ENCODE measurements at places on chromosomes 2 and 18.

DNA sequence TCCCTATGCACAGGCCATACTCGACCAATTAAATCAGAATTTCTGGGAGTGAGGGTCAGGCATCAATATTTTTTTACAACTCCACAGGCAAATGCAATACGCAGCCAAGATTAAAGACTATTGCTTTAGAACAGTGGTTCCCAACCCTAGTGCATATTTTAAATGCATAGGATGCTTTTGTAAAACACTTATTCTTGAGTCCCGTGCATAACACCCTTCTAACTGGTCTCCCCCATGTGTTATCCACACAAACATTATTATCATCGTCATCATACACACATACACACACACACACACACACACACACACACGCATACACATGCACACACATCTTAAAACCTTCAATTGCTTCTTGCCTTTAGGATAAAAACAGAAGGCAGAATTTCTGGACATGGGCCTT lies 145.0 kb upstream of the PELI1 start:
- H3K27ac ChIP-seq, result no peak overlapping the region
- no peak for DNase-seq
- no peaks in the 10 kb centered on the region for H3K36me3 ChIP-seq
- H3K4me3 ChIP-seq, result no peak overlapping the region
- H3K27me3 ChIP-seq, result no peaks in the 10 kb centered on the region
- peaks cover 20% of the 10 kb centered on the region for H3K4me1 ChIP-seq

GRCh38 chr18:57427429-57428201 lies 7.6 kb upstream of the ONECUT2 start:
- DNase-seq, result no peak
- peaks cover 45% of the 10 kb centered on the region for H3K27me3 ChIP-seq
- no peaks in the 10 kb centered on the region for H3K36me3 ChIP-seq
- peak overlapping the region; percentile 63 for H3K4me3 ChIP-seq
- H3K27ac ChIP-seq, result no peak overlapping the region
- peaks cover 9% of the 10 kb centered on the region for H3K4me1 ChIP-seq

GRCh38 chr2:24317491-24317920 lies 42.8 kb downstream of the ITSN2 start:
- no peaks in the 10 kb centered on the region for H3K36me3 ChIP-seq
- no peak overlapping the region for H3K27ac ChIP-seq

DNA sequence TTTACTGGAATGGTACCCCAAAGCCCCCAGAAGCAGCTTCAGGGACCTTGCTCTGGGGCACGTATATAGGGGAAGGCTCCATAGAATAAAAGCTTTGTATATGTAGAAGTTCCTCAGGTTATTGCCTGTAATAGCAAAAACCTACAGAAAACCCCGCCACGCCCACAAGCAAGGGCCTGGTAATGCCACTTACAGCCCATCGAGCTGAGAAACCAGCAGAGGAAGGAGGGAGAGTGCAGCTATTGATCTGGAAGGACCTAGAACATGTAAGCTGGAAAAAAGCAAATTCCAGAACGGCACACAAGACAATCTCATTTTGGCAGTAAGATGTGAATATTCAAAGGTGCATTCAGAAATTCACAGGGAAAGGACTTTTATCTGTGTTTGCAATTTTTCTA lies 15.8 kb downstream of the HS1BP3 start:
- H3K4me1 ChIP-seq, result peaks cover 13% of the 10 kb centered on the region
- H3K36me3 ChIP-seq, result peaks cover 21% of the 10 kb centered on the region
- no peak overlapping the region for H3K4me3 ChIP-seq
- DNase-seq, result no peak
- H3K27ac ChIP-seq, result no peak overlapping the region
- H3K27me3 ChIP-seq, result no peaks in the 10 kb centered on the region

GRCh38 chr18:49738721-49739120 lies 74.6 kb downstream of the ACAA2 start:
- no peaks in the 10 kb centered on the region for H3K4me1 ChIP-seq
- H3K27me3 ChIP-seq, result no peaks in the 10 kb centered on the region
- H3K36me3 ChIP-seq, result no peaks in the 10 kb centered on the region
- no peak overlapping the region for H3K27ac ChIP-seq

- H3K27ac ChIP-seq, result no peak overlapping the region
- no peaks in the 10 kb centered on the region for H3K4me1 ChIP-seq
- DNase-seq, result no peak
These were observed 57.3 kb downstream of the FARSB start for GRCh38 chr2:222598611-222599010.

DNA sequence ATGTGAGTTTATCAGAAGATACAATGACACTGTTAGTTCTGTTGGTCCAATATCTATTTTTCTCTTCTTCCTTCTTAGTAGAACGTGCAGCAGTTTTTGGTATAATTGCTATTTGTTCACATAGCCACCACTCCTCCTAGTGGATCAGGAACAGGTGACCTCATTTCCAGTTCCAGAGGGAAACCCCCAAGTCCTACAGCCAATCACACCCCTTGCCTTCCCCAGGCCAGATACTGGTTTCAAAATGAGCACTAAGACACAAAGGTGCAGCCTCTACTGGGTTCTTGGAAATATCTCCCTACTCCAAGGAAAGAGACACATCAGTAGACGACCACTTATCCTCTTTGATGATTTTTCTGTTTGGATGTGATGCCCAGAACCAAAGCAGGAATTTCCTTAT lies 103.2 kb downstream of the TCF4 start:
- H3K4me1 ChIP-seq, result peaks cover 5% of the 10 kb centered on the region
- H3K27me3 ChIP-seq, result no peaks in the 10 kb centered on the region
- H3K36me3 ChIP-seq, result no peaks in the 10 kb centered on the region
- no peak overlapping the region for H3K4me3 ChIP-seq

GRCh38 chr18:79600141-79600540 lies 79.5 kb upstream of the CTDP1 start:
- H3K36me3 ChIP-seq, result no peaks in the 10 kb centered on the region
- H3K27ac ChIP-seq, result no peak overlapping the region
- no peaks in the 10 kb centered on the region for H3K4me1 ChIP-seq
- H3K27me3 ChIP-seq, result peaks cover 2% of the 10 kb centered on the region
- DNase-seq, result no peak
- no peak overlapping the region for H3K4me3 ChIP-seq

GRCh38 chr18:2537296-2537695 lies 34.0 kb downstream of the METTL4 start:
- no peak overlapping the region for H3K27ac ChIP-seq
- H3K27me3 ChIP-seq, result no peaks in the 10 kb centered on the region
- DNase-seq, result no peak
- H3K4me3 ChIP-seq, result no peak overlapping the region
- no peaks in the 10 kb centered on the region for H3K36me3 ChIP-seq

DNA sequence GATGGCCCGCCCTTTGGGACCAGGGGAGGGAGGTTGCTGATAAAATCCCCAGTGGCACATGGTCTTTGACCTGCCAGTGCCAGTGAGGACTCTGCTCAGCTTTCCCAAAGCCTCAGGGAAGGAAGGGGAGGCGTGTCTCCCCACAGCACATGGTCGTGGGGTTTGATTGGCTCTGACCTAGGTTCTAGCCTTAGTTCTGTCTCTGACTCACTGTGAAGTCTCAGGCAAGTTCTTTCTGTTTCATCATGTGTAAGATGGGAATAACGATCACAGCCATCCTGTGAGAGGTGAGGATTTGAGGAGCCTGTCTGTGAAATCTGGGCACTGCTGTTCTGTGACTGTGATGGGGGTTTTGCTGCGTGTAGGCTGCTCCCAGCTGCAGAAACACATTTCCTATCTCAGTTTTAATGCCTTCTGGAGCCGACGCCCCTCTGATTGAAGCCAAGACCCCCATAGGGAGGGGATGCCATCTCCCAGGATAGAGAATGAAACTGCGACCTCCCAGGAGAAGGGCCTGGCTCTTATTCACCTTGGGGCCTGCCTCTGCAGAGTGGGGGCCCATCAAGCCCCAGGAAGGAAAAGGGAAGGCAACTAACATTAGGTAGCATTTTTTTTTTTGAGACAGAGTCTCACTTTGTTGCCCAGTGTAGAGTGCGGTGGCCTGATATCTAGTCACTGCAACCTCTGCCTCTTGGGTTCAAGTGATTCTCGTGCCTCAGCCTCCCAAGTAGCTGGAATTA lies 84.0 kb downstream of the DDX1 start:
- no peaks in the 10 kb centered on the region for H3K36me3 ChIP-seq
- H3K27me3 ChIP-seq, result no peaks in the 10 kb centered on the region
- no peak overlapping the region for H3K4me3 ChIP-seq
- no peak for DNase-seq

- no peaks in the 10 kb centered on the region for H3K36me3 ChIP-seq
- no peak overlapping the region for H3K4me3 ChIP-seq
- no peaks in the 10 kb centered on the region for H3K27me3 ChIP-seq
- no peak for DNase-seq
- H3K4me1 ChIP-seq, result no peaks in the 10 kb centered on the region
These were observed 570.4 kb downstream of the CCDC85A start for GRCh38 chr2:56754066-56754615.

GRCh38 chr2:65416945-65417344 lies 15.5 kb downstream of the SPRED2 start:
- H3K27me3 ChIP-seq, result no peaks in the 10 kb centered on the region
- no peaks in the 10 kb centered on the region for H3K36me3 ChIP-seq
- H3K4me3 ChIP-seq, result no peak overlapping the region

- H3K27ac ChIP-seq, result no peak overlapping the region
- H3K4me1 ChIP-seq, result no peaks in the 10 kb centered on the region
- no peaks in the 10 kb centered on the region for H3K36me3 ChIP-seq
- no peaks in the 10 kb centered on the region for H3K27me3 ChIP-seq
- no peak overlapping the region for H3K4me3 ChIP-seq
These were observed 54.2 kb upstream of the PAX3 start for GRCh38 chr2:222352981-222353380.

- no peak overlapping the region for H3K27ac ChIP-seq
- no peaks in the 10 kb centered on the region for H3K36me3 ChIP-seq
- H3K4me3 ChIP-seq, result no peak overlapping the region
- no peaks in the 10 kb centered on the region for H3K4me1 ChIP-seq
- DNase-seq, result no peak
These were observed 96.0 kb downstream of the WDR7 start for GRCh38 chr18:56747032-56747658.

DNA sequence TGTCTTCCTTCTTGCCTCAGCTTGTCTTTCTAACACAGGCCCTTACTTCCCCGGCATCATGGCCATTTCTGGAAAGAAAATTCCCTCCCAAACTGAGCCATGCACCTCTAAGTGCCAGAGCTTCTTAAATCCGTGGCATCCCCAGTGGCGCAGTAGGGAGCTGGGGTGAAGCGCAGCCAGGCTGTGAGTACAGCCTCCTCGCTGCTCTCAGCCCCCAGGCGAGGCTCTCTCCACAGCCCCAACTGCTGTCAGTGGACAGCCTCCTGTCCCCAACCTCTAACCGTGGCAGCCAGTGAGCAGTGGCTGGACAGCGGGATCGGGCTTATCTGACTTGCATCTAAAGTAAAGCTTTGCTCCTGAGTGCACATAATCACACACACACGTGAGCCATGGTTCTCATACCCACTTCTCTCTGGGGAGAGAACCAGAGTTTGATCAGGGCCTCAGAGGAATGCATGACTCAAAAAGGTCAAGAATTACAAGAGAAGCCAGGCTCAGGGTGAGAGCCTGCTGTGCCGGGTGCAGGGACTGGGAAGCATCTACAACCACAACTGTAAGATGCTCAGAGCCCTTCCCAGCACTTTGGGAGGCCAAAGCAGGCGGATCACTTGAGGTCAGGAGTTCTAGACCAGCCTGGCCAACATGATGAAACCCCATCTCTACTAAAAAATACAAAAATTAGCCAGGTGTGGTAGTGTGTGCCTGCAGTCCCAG lies 50.7 kb downstream of the SFXN5 start:
- no peaks in the 10 kb centered on the region for H3K27me3 ChIP-seq
- H3K36me3 ChIP-seq, result no peaks in the 10 kb centered on the region
- peak; percentile 22 for DNase-seq
- peaks cover 5% of the 10 kb centered on the region for H3K4me1 ChIP-seq

- H3K27me3 ChIP-seq, result no peaks in the 10 kb centered on the region
- no peak overlapping the region for H3K4me3 ChIP-seq
- H3K4me1 ChIP-seq, result no peaks in the 10 kb centered on the region
- DNase-seq, result no peak
- H3K27ac ChIP-seq, result no peak overlapping the region
- H3K36me3 ChIP-seq, result no peaks in the 10 kb centered on the region
These were observed 680.5 kb downstream of the ZEB2 start for GRCh38 chr2:143839456-143839855.

DNA sequence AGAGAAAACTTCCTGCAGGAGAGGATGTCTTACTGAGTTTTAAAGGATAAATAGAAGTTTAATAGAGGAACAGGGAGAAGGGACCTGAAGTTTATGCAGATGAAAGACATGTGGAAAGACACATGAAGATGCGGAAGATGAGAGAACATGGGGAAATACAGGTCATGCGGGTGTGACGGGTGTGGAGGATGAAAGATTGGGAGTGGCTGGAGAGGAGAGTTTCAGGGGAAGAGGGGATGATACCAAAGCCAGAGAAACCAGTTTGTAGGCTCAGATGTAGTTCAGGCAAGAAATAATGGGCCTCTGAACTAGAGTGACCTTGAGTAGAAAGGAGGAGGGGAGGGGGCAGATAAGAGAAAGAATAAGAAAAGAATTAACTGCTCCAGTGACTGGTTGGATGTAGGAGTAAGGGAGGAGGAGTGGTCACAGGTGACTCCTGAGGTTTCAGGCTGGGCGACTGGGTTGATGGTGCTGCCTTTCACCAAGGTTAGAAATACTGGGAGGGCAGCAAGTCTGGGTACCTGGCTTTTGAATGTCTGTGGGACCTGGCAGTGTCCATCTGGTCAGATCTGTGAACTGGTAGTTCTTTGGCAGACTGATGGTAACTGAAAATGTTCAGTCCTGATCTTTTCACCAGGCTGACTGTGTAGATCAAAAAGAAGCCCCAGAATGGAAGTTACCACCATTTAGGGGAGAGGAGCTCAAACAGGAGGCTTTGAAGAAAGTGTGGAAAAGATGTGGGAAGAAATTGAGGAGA lies 69.4 kb downstream of the TET3 start:
- H3K27ac ChIP-seq, result no peak overlapping the region
- peaks cover 3% of the 10 kb centered on the region for H3K4me1 ChIP-seq
- no peaks in the 10 kb centered on the region for H3K27me3 ChIP-seq
- no peak overlapping the region for H3K4me3 ChIP-seq
- no peaks in the 10 kb centered on the region for H3K36me3 ChIP-seq

GRCh38 chr2:86194751-86195054 lies 559 bp downstream of the IMMT start:
- H3K36me3 ChIP-seq, result no peaks in the 10 kb centered on the region
- no peak for DNase-seq
- H3K4me1 ChIP-seq, result peaks cover 9% of the 10 kb centered on the region
- H3K27ac ChIP-seq, result peak overlapping the region; percentile 99
- H3K4me3 ChIP-seq, result peak overlapping the region; percentile 92

- H3K4me1 ChIP-seq, result peaks cover 8% of the 10 kb centered on the region
- H3K36me3 ChIP-seq, result no peaks in the 10 kb centered on the region
- DNase-seq, result no peak
- no peaks in the 10 kb centered on the region for H3K27me3 ChIP-seq
These were observed 154.1 kb downstream of the EN1 start for GRCh38 chr2:118693287-118693822.

- H3K27me3 ChIP-seq, result no peaks in the 10 kb centered on the region
- no peak overlapping the region for H3K27ac ChIP-seq
- H3K4me1 ChIP-seq, result peaks cover 3% of the 10 kb centered on the region
- no peak overlapping the region for H3K4me3 ChIP-seq
- DNase-seq, result no peak
These were observed 26.8 kb downstream of the LAMA1 start for GRCh38 chr18:7090771-7091170.
